WTC11 (cell line): ENCODE measurements at places on chromosomes 2 and 18. TPM values are rescaled to one million over a fixed set of nuclear protein-coding genes. Genes with fewer than 3 reads are reported as not detected.

Gene IL37
- total RNA-seq = 0.30 to 0.48 TPM in 2 of 3 replicates, not detected in the other

Gene NTSR2
- 0.16 TPM in 1 of 3 replicates, not detected in the others for total RNA-seq

Gene MAP4K4
- 82.6 to 112 TPM (median 87.3 TPM) in 3 replicates for total RNA-seq

Gene PLEKHH2
- 5.8 to 7.1 TPM (median 7.0 TPM) in 3 replicates for total RNA-seq

Gene UGT1A4
- total RNA-seq = 0.14 to 0.22 TPM in 2 of 3 replicates, not detected in the other

Gene RPRM
- total RNA-seq = 25.4 to 29.0 TPM (median 28.1 TPM) in 3 replicates

Gene FKBP1B
- 58.6 to 83.9 TPM (median 74.8 TPM) in 3 replicates for total RNA-seq

DNA sequence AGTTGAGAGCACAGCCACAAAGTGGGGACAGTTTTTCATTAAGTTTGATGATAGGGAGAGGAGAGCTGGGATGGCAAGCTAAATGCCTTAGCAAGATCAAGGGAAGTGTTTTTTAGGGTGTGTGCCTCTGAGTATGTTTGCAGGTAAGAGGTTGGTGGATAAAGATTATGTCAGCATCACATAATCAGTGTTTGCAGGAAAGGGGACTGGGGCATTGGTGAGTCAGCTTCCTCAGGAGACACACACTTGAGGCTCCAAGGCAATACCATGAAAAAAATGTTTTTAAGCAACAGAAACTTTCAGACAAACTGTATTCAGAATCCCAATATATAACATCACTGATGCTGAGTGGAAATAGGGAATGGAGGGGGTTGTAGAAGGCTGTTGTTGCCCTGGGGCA, 25.4 kb upstream of the DTNB start:
- DNase-seq = no peak

GRCh38 chr2:232238108-232238507, 140.4 kb upstream of the ALPP start:
- no peak for DNase-seq

GRCh38 chr18:31487246-31488015, 10.5 kb upstream of the DSG2 start:
- no peak for DNase-seq

GRCh38 chr2:38751596-38752410, 642 bp upstream of the SRSF7 start:
- DNase-seq = no peak

DNA sequence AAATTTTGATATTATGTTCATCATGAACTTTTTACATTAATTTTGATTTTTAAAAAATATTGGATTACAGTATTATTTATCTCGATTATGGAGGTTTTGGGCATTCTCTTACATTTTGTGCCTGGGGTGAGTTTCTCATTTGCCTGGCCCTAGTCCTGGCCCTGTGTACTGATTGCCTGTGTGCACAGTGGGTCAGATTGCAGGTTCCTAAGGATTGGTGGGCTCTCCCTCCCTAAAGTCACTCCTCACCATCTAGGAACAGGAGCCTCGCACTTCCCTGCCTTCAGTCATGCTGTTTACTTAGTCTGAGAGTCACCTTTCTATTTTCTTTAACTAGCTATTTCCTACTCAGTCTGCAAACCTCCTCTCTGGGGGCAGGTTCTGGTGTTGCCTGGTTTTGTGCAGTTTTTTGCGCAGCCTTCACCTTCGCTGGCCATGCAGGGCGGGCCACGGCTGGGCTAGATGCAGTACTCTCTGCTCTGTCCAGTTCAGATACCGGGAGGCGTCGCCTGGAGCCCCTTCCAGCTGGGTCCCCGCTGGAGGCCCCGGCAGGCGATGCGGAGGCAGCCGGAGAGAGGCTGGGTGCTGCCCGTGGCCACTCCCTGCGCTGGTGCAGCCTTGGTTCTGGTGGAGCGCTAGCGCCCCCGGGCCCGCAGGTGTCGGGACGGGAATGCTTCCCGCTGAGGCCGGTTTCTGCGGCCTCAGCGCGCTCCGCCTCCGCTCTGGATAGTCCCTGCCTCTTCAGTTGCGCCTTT, 23.3 kb upstream of the MC5R start:
- peak; percentile 74 for DNase-seq

DNA sequence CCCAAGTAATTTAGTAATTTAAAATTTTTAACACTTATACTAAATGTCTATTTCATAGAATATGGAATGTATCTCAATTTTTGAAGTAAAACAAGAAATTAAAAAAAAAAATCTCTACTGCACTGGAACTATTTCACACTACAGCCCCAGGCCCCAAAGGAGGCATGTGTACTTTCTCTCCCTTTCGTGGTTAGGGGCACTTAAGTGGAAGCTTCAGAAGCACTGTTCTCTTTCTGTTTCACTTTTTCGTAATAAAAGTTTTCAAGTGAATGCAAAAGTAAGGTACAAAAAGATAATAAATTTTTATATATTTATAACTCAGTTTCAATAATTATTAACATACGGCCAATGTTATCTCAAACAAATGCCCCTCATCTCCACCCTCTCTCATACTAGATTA, 123.8 kb upstream of the STON1 start:
- no peak for DNase-seq

GRCh38 chr2:16643099-16643498, 22.5 kb downstream of the CYRIA start:
- no peak for DNase-seq

- DNase-seq = no peak
Observed at GRCh38 chr2:232336241-232336736, 42.3 kb upstream of the ALPP start.

GRCh38 chr2:69639266-69639665, 4.3 kb downstream of the AAK1 start:
- DNase-seq = no peak

DNA sequence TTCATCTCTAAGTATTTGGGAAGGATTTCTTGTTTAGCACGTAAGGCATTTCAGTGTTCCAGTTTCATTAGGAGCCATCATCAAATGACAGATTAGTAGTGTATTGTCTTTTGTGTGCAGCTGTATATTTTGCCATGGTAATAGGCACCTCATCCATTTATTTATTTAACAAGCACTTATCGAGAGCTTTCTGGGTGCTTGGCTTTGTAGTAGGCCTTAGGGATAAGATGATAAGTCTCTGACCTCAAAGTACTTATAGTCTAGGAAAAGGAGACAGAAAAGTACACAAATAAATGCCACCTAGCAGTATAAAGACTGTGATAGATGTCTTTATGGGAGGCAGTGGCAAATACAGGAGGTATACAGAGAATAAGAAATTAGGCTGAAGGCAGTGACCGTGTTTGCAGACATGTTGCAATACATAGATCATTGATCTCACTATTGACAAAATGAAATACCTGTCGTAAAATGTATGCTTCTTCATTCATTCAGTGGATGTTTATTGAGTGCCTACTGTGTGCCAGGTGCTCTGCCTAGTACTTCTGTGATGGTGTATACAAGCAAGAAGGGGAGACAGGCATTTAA, 265.9 kb downstream of the SETBP1 start:
- no peak for DNase-seq
